H4 (cell line): ENCODE measurements at places on chromosomes 3 and 15. TPM values are rescaled to one million over a fixed set of nuclear protein-coding genes. Genes with fewer than 3 reads are reported as not detected.
A peak's percentile ranks its signal among the peaks of the same experiment; 100 is the strongest.

DNA sequence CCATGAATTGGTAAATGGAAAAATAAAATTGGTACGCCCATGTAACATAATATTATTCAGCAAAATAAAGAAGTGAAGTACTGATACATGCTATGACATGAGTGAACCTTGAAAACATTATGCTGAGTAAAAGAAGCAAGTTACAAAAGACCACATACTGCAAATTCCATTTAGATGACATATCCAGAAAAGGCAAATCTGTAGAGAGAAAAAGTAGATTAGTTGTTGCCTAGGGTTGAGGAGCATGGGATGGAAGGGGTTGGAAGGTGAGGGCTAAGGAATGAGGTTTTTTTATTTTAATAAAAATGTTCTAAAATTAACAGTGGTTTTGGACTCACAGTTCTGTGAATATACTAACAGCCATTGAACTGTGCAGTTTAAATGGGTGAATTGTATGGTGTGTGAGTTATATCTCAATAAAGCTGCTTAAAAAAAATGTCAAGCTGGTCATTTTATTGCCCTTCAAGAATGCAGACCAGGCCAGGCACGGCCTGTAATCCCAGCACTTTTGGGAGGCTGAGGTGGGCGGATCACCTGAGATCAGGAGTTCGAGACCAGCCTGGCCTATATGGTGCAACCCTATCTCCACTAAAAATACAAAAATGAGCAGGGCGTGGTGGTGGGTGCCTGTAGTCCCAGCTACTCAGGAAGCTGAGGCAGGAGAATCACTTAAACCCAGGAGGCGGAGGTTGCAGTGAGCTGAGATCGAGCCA lies 8.1 kb upstream of the DLG1 start:
- peak; percentile 85 for DNase-seq

The CACNA2D3 gene
- total RNA-seq: 3.8 and 4.3 TPM in 2 replicates

- no peak for DNase-seq
Observed at GRCh38 chr3:71260782-71261181, 322.7 kb downstream of the FOXP1 start.

DNA sequence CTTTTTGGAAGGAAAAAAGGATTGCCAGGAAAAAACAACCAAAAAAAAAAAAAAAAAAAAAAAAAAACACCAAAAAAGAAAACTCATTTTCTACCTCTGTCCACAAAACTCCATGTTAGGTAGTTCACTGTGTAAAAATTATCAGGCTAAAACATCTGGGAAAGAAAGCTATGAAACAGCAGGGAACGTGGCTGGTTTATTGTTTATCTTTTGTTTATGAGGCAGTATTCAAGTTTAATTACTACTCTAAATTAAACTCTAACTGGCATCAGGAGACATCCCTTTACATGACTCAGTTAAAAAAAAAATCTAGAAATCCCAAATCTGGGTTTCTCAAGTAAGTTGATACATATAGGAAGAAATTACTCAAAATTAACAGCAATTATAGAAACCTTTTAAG lies 21.8 kb downstream of the MEIS2 start:
- DNase-seq: no peak

DNA sequence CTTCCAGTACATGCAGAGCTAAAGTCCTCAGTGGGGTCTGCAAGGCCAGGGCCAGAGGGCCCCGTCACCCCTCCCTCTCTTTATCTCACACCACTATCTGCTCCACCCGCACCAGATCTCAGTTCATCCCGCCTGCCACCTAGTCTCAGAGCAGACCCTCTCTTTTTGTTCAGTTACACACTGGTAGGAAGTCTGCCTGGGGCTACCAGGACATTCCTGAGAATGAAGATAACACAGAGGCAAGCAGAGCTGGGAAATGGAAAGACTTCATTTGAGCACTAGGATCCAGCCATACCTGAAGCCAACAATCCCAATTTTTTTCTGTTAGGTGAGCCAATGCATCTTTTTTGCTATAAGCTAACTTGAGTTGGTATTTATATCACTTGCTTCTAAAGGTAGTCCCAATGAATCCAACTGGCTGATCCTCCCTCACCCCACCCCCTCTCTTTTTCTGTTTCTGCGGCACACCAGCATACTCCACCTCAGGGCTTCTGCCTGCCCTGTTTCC lies 24.5 kb downstream of the ATP2B2 start:
- no peak for DNase-seq

DNA sequence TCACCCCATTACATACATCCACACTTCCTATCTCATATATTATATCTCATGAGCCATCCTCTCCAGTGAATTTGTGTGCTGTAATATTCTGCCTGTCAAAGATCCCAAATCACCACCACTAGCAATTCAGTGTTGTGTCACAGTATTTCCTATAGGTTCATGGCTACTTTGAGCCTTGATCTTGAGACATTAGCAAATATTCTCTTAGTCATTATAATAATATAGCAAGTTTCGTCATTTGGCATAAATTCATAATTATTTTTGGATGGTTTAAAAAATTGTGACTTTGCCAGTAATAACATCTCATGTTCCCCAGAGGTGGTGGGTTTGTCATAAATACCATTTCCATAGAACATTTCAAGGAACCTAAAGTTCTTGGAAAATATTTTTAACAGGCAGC lies 47.7 kb downstream of the CMSS1 start:
- DNase-seq: no peak

The CPA3 gene
- total RNA-seq: not detected in 2 replicates

GRCh38 chr3:61589856-61590255 lies 28.5 kb downstream of the PTPRG start:
- DNase-seq: peak; percentile 50

DNA sequence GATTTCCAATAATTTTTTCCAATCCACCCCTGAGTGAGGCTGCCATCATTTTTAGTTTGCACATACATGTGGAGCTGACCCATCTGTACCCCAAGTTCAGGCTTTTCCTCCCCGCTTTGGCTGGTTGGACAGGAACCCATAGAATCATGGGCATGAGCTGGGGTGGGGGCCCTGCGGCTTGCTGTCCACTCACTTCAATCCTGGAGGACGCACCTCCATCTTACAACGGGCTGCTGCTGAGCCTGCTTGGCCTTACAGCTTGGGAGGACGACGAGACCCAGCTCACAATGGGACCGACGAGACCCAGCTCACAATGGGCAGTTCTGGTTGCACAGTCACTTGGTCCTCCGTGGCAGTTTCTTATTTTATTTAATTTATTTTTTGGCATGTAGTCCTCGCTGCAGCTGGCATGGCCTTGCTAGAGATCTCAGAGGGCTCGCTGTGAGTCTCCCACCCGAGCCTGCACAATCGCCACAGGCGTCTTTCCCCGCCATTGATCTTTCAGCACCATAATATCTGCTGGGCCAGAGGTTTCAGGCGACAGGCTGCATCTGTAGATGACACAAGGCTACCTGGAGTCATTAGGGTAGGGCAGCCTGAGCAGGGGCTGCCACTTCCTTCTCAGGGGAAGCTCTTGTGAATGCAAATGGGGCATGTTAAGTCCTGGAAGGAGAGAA lies 19.6 kb upstream of the EPHB3 start:
- DNase-seq: peak; percentile 5

The TBCCD1 gene
- total RNA-seq: 21.4 and 25.5 TPM in 2 replicates

The CERS3 gene
- total RNA-seq: not detected in 2 replicates
